ENCODE measurements at places on chromosomes 12 and 14. TPM values are rescaled to one million over a fixed set of nuclear protein-coding genes. Genes with fewer than 3 reads are reported as not detected.

GRCh38 chr12:72465155-72465554 is 193.0 kb downstream of the TRHDE start:
- no peak for DNase-seq

The NPFF gene
- not detected for total RNA-seq

DNA sequence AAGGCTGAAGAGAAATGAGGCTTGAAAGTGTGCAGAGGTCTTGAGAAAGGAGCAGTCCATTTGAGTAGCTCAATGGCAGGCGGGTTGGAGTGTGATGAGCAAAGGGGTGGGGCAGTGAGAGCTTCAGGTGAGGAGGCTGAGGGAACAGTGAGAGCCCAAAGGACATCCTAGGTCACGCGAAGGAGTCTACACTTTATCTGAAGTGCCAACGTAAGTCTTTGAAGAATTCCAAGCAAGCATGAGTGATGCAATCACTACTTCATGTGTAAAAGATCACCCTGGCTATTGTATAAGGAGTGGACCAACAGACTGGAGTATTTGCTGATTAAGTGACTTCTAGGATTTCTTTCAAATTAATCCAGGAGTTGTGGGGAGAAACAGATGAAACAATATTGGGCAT is 159.9 kb upstream of the HIF1A start:
- DNase-seq, result no peak

The GAPDH gene
- 4,337 TPM for total RNA-seq

DNA sequence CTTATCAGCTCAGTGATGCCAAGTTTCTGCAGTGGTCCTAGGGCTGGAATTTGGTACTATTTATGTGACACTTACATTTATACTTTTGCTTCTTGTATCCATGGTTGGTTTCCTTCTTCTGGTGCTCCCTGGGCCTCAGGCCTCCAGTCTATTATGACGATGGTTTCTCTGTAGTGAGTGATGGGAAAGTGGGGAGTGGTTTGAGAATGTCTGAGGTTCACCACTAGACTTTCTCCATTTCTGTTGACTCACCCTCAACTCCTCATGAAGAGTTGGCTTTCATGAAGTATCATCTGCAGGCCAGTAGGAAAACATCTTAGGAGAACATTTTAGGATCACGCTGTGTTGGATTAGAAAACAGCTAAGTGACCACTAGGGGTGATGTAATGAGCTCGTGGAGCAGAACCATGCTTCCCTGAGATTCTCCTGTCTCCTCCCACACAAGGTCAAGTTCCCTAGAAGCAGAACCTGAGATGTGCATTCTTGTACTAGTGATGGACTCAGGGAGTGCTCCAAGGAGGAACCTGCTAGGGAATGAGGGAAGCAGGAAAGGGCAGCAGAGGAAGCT is 32.1 kb downstream of the RPH3A start:
- no peak for DNase-seq
